Stimulated activated CD4-positive, alpha-beta T cell treated with anti-CD3 and anti-CD28 coated beads, Interleukin-1b, Interleukin-23, amount 100 ng/mL, for 24 hours (primary cell): ENCODE measurements at places on chromosomes 5 and 9.

DNA sequence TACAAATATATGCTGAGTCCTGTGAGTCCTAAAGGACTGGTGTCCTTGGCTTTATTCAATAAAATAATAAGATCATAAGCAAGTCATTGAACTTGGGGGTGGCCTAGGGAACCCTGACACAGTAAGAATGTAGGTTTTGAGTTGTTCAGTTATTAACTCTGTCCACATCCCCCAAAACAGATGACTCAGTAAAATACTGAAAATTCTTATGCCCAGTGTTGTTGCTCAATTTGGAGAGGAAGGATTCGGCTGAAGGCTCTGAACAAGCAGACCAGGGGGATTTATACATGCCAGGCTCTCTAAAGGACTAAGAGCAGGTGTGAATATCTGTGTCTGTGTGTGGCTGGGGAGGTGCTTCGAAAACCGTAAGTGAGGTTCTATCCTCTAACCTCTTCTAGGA is 173.7 kb downstream of the RMI1 start:
- DNase-seq, result no peak

- no peak for DNase-seq
Measured at GRCh38 chr5:104088876-104089778, 526.5 kb upstream of the NUDT12 start.

DNA sequence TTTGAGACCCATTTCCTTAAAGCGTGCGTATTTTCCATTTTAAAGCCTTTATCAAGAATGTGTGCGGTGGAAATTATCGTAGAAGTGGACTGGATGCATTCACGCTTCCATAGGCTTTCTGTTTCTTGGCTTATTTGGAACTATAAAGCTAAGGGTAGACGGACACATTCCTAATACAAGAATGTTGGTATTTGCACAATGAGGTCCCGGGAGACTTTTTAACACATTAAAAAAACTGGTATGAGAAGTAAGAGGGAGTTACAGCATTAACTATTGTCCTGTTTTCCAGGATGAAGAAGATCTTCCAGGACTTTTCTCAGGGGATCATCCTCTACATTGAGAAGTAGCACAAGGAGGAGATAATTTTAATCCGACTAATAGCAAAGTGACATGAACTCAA is 653.0 kb downstream of the MTRR start:
- DNase-seq, result no peak

- DNase-seq, result no peak
Measured at GRCh38 chr5:142664636-142665035, 21.3 kb downstream of the FGF1 start.

- no peak for DNase-seq
Measured at GRCh38 chr5:157902449-157903116, 43.6 kb upstream of the CLINT1 start.

DNA sequence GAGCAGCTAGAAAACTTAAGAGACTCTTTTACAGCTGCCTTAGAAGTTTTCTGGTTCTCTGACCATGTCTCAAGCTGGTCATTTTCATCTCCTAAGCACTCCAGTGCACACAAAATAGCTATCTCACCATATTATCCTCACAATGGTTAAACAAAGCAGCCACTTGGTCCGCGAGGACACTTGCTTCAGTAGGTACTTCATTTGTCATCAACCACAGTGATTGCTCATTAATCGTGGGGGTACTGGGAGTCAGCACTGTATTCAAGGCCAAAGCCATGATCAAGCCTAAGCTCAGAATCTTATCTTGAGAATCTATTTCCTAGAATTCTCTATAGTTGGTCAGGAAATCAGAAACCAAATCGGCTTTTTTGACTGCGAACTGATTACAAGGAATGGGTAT is 2.9 kb downstream of the ARL14EPL start:
- no peak for DNase-seq

DNA sequence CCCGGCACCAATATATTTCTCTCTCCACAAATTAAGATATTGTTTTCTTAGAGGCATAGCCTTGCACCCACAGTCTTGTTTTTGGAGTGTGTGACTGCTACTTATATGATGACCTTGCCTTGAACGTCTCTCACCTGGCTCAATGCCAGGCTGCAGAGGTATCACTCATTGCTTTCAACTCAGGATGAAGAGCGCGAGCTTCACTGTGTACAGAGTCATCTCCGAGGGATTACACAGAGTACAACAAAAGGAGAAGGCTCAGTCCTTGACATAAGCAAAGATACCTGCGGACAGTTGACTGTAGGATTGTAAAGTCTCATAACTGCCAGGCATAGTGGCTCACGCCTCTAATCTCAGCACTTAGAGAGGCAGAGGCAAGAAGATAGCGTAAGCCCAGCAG is 53.8 kb downstream of the CD180 start:
- DNase-seq, result no peak

GRCh38 chr9:80061096-80061495 is 489.3 kb downstream of the TLE4 start:
- DNase-seq, result no peak

GRCh38 chr5:18141222-18141621 is 507.0 kb downstream of the TAF11L14 start:
- DNase-seq, result no peak

DNA sequence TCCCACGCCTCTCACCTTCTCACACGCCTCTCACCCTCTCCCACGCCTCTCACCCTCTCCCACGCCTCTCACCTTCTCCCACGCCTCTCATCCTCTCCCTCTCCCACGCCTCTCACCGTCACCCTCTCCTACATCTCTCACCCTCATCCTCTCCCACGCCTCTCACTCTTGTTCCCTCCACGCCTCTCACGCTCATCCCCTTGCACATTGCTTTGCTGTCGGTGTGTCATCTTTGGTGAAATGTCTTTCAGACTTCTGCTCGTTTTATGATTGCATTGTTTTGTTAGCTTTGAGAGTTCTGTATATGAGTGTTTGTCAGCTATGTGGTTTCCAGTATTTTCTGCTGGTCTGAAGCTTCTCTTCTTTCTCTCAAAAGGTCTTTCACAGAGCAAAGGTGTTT is 102.7 kb downstream of the EHMT1 start:
- no peak for DNase-seq

DNA sequence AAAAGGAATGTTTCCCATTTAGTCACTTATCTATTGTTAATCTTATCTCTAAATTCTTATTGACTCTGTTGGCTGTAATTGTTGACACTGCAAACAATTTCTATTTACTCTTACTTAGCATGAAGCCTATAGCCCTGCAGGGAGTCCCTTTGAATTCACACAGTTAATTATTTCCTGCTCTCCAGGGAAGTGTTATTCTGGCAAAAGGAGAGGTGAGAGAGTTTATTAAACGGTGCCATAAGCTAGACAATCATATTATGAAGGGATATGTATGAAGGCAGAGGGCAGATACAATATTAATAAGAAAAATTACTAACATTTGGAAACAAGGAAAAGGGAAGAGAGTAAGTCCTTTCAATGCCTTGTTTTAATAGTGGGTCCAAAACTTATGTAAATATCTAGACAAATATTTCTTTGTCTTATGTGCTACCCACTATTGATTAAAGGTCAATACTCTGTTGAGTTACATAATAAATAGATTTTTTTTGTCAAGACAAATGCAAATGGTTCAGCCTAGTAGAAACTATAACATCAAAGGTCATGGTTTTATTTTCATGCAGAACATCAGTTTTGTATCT is 107.1 kb downstream of the CDH18 start:
- DNase-seq, result no peak

- no peak for DNase-seq
Measured at GRCh38 chr5:180487556-180487955, 6.6 kb upstream of the CNOT6 start.

DNA sequence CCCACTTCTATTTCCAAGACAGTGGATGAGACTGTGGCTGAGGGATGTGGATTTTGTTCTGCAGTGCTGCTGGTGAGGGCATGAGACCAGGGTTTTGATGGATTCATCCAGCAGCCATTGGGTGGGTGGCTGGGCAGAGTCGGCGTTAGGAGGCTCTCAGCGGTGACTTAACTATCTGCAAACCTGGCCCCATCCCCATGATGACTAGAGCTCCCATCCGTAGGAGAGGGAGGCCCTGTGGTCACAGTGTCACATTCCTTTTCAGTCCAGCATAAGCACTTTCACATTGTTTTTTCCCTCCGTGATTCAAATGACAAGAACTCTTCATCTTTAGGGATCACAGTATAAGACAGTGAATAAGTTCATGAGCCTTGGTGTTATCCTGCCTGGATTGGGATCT is 60.4 kb upstream of the SPRY4 start:
- no peak for DNase-seq

DNA sequence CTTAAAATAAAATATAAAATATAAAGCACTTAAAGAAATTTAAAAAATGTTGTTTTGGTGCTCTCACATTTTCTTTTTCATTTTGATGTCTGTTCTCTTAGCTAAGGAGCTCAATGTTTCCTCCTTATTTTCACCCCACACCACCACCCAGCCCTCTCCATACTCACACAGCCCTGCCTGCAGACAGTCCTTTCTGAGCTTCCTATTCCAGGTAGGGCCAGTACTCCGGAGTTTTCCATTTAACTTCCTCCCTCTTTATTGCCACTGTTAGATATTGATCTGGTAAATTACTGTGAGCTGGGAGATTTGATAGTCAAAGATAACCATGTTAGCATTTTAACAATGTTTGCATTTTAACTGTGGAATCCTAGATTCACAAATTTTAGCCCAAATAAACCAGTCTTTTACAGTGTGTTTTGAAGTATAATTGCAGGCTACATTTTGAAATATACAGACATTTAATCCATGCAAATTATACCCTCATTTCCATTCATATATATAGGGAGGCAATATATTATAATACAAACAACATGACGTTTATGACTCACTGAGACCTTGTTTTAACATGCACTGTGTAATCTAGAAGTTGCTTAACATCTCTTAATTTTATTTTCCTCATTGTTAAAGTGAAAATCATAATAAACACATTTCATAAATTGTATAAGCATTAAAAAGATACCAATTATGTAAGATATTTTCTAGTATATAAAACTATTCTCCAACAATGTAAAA is 927.1 kb downstream of the NR2F1-AS1 start:
- no peak for DNase-seq

DNA sequence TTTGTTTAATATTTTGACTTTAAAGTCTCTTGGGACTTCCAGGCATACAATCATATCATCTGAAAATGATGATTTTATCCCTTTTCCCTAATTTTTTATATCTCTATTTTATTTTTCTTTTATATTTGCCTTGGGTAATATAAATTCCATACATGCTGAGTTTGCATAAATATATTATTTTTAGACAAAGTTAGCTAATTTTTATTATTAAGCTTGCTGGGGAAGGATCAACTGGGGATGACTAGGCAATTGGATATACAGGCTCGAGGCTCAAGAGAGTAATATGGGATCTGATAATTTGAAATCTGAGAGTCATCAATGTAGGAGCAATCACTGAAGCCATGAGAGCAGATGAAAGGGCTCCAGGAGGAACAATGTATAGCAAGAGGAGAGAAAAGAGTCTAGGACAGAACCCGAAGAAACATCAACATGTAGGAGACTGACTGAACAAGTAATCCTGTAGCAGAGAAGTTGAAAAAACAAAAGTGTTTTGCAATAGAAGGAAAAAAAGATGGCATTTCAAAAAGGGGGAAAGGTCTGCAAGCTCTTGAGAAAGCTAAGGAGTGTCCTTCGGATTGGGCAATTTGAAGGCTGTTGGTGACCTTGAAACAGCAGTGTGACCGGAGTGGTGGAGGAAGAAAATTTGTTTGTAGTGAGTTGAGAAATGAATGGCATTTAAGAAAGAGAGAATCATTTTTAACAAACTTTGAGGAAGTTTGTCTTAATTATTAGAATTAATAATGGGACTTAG is 17.0 kb upstream of the RHOBTB3 start:
- DNase-seq, result no peak

- DNase-seq, result no peak
Measured at GRCh38 chr9:2163231-2163885, 148.2 kb downstream of the SMARCA2 start.

- no peak for DNase-seq
Measured at GRCh38 chr9:32378496-32378895, 5.9 kb upstream of the ACO1 start.

- no peak for DNase-seq
Measured at GRCh38 chr5:148972974-148973374, 89.9 kb downstream of the SH3TC2 start.

GRCh38 chr9:83234541-83234940 is 171.6 kb upstream of the RASEF start:
- DNase-seq, result no peak

DNA sequence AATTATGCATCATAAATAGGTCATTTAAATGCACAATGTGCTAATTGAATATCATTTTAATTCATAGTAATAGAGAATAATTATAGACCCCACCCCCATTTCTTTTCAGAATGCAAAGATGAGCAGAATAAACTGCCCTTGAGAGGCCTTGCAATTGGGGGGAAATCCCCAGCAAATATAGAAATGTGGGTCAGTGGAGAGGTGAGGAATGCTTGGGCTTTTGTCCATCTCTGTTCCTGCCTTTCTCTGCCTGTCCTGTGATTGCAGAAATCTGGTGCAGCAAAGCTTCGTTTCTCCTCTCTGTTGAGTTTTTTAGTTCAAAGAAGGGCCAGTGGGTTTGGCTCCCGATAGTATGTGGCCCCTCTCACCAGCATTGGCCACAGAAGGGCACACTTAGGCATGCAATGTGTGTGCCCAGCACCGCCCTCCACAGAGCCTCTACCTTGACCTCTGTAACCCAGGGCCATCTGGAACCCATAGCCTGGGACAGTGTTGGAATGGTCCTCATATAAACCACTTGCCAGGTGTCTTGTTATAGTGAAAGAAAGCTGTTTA is 164.2 kb downstream of the SEMA6A start:
- DNase-seq, result no peak

GRCh38 chr5:108729242-108729615 is 18.5 kb upstream of the FER start:
- DNase-seq, result no peak

DNA sequence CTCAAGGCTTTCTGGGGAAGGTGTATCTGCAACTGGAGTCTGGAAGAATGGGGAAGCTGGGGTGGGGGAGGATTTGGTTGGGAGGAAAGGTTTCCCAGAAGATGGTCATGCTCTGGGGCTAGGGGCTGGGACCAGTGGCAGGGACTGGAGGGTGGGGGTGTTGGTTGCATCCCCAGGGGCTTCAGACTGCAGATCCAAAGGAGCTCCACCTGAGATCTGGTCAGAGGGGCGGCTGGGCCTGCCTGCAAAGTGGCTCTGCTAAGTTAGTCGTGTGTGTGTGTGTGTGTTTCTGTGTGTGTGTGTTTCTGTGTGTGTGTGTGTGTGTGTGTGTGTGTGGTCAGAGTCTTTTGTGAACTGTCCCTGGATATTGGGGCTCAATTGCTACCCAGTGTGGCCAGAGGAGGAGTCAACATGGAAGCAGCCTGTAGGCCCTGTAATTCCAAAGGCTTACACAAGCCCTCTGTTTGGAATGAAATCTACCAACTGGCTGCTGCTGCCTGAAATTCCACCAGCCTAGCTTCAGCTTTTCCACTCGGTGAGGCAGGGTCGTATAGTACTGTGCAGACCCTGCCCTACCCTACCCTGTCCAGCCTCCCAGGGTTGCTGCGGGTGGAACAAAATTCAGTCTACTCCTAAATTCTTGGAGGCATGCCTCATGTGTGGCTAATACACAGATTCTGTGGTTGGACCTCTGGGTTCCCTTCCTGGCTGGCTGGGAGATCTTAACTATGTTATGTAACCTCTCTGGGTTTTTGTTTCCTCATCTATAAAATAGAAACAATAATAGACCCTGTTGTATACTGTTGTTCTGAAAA is 12.5 kb upstream of the SYNPO start:
- DNase-seq, result no peak

GRCh38 chr5:67244345-67244793 is 47.8 kb upstream of the CD180 start:
- DNase-seq, result no peak
